ENCODE measurements at places on chromosomes 6 and 20.

- DNase-seq = no peak
Observed at GRCh38 chr6:100228437-100228833, 234.4 kb upstream of the MCHR2 start.

GRCh38 chr20:57445298-57445697 is 54.1 kb downstream of the RBM38 start:
- no peak for DNase-seq

DNA sequence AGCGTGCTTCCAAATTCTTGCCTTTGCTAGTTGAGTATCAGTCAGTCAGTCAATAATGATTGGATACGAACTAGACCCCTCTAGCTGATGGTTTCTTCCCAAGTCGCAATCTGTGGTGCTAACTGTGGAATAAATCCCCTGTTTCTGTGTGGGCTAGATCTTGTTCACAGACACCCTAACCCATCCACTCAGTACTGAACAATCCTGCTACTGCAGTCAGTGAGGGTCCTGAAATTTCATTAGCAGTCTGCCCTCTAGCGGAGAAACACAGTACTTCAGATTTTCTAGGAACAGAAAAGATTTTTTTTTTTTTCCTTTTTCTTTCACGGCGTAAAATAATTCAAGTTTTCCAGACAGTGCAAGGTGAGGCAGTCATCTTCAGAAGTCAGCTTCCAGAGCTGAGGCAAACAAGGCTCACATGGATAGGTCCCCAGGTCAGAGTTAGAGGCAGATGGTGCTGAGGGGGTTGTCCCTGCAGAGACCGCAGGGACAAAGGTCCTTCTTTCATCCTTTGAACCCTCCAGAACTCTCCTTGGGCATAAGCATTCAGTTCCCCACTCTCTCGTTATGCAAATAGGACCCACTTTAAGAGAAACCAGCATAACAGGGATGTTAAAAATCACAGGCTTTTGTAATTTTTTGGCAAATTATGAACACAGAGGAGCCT is 119.6 kb downstream of the SCML4 start:
- DNase-seq = no peak

- no peak for DNase-seq
Observed at GRCh38 chr6:73108949-73109348, 116.3 kb downstream of the KHDC1L start.

GRCh38 chr20:47725248-47725973 is 59.9 kb downstream of the SULF2 start:
- DNase-seq = peak; percentile 71

DNA sequence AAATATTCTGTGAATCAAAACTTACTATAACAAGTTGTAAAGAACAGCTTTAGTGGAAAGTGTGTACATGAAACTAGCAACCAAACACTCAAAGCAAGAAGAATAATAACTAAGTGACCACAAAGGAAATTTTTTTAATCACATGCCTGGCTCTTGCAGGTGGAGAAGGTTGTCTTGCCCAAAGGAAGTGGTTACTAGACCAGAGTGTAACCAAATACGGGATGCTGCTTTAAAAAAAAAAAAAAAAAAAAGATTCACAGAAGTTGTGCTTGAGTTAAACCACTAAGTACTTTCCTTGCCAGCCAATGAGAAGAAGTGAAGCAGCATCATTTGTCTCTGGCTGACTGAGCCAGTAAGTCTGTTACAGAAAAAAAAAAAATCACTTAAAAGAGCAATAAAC is 19.1 kb upstream of the HLA-DQB1 start:
- DNase-seq = no peak
